ENCODE measurements at places on chromosomes 6 and 20.

- no peak for DNase-seq
Observed at GRCh38 chr6:143205991-143206390, 145.3 kb downstream of the AIG1 start.

- DNase-seq = no peak
Observed at GRCh38 chr6:24990944-24991809, 55.4 kb upstream of the RIPOR2 start.

- DNase-seq = no peak
Observed at GRCh38 chr20:49411221-49411925, 71.1 kb downstream of the KCNB1 start.

GRCh38 chr6:91328241-91328640 lies 741.4 kb upstream of the MAP3K7 start:
- no peak for DNase-seq

- no peak for DNase-seq
Observed at GRCh38 chr20:40494248-40494647, 194.8 kb downstream of the MAFB start.

DNA sequence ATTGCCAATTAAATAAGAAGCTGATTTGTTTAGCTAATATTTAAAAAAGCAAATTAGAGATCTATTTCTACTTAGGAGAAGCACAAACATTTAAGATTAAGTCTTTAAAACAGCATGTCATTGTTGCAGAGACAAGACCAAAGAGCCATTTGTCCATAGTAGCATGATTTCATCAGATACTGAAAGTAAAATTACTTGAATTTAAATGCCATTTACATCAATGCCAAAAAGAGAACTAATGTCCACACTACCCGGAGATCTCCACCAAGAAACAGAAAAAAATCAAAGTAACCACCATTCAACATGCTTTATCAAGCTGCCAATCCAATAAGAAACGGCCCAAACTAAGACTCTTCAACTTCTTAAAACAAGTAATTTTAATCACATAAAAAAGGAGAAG lies 15.7 kb downstream of the AURKA start:
- no peak for DNase-seq

GRCh38 chr6:21885532-21886114 lies 292.1 kb downstream of the SOX4 start:
- DNase-seq = no peak

DNA sequence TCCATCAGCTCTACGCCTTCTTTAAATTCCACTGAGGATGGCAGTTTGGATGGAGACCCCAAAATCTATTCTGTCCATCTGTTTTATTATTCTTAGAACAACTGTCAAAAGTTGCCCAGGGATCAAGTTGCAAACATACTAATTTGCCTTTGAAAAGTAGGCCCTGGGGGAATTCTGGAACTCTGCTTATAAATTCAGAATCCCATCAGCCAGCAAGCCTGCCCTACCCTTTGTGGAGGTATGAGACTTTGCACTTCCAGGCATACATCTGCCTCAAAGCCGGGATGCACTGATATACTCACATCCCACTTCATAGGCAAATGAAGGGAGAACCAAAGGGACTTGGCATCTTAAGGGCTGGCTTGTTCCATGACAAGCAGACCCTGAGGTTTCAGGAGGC lies 93.6 kb downstream of the INSM1 start:
- no peak for DNase-seq

- DNase-seq = no peak
Observed at GRCh38 chr6:7268816-7269555, 44.0 kb downstream of the SSR1 start.

DNA sequence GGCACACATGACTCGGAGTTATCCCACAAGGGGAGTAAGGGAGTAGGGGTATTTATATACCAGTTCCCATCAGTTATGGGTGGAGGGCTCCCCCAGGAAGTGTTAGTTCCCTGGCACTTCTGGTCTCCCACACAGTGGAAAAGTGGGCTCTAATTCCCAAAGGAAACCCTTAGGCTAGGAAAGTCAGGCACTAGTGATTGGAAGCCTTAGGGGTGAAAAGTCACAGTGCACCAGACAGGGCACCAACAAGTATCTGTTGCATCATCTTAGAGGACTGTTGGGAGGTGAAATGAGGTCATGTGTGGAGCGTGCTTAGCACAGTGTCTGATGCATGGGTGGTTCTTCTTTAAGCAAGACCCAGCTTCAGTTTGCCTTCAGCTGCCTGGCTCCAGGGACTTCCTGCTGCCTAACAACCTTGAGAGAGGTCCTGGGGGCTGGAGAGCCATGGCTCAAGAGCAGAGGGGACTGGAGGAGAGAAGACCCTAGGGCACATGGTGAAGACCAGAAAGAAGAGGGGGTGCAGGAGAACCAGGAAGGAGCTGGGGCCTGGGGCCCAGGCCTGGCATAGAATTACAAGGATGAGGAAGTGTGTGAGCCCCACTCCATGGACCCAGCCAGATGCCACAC lies 7.5 kb upstream of the FOXP4 start:
- no peak for DNase-seq

DNA sequence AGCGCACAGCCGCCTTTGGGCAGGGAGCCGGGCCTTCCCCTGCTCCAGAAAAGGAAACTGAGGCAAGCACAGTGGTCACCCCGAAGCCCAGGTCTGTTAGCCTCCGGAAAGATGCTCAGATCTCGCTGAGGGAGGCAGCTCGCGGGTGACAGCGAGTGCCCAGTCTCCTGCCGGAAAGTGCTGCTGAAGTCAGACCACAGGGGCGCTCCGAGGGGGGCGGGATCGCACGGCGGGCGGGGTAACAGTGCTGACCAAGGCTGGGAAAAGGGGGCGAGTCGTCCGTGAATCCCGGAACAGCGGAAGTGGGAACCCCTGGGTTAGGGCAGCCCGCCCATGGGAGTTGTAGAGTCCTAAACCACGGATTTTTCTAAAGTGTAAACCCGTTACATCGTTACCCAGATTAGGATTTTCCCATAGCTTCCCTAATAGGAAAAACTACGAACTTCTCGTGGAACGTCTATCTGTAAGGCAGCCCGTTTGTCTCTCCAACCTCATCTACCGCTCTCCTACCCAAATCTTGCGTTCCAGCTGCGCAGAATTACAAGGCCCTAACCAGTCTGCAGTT lies 504 bp downstream of the VPS16 start:
- peak; percentile 40 for DNase-seq

GRCh38 chr6:79717989-79718388 lies 86.9 kb downstream of the SH3BGRL2 start:
- DNase-seq = no peak

GRCh38 chr6:148517470-148517869 lies 174.8 kb downstream of the SASH1 start:
- no peak for DNase-seq

- DNase-seq = no peak
Observed at GRCh38 chr6:15948930-15949900, 179.7 kb upstream of the MYLIP start.

- no peak for DNase-seq
Observed at GRCh38 chr6:14591998-14592397, 474.4 kb downstream of the CD83 start.

GRCh38 chr6:146864300-146864699 lies 265.5 kb downstream of the ADGB start:
- DNase-seq = no peak

GRCh38 chr6:14383393-14384174 lies 266.0 kb downstream of the CD83 start:
- DNase-seq = no peak

GRCh38 chr6:18410412-18410811 lies 23.3 kb downstream of the RNF144B start:
- DNase-seq = no peak

DNA sequence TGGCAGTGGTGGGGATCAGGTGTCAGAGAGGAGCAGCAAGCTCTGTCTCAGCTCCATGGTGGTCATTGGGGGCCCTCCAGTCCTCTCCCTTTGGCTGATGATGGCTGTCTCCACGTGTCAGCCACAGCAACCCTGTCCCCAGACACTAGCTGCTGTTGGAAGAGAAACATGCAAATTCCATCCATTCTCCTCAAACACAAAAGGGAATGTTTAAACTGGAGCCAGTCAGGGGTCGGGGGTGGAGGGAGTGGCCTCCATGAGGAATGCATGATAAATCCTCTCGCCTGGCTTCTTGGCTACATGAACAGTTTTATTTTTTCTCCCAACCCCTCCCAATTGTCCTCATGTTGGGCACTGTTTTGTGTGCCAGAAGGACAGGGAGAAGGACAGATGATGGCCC lies 86.4 kb downstream of the EDN3 start:
- no peak for DNase-seq

GRCh38 chr6:44257753-44258324 lies 511 bp upstream of the SLC35B2 start:
- no peak for DNase-seq

GRCh38 chr20:63484651-63485403 lies 12.4 kb upstream of the KCNQ2 start:
- no peak for DNase-seq

DNA sequence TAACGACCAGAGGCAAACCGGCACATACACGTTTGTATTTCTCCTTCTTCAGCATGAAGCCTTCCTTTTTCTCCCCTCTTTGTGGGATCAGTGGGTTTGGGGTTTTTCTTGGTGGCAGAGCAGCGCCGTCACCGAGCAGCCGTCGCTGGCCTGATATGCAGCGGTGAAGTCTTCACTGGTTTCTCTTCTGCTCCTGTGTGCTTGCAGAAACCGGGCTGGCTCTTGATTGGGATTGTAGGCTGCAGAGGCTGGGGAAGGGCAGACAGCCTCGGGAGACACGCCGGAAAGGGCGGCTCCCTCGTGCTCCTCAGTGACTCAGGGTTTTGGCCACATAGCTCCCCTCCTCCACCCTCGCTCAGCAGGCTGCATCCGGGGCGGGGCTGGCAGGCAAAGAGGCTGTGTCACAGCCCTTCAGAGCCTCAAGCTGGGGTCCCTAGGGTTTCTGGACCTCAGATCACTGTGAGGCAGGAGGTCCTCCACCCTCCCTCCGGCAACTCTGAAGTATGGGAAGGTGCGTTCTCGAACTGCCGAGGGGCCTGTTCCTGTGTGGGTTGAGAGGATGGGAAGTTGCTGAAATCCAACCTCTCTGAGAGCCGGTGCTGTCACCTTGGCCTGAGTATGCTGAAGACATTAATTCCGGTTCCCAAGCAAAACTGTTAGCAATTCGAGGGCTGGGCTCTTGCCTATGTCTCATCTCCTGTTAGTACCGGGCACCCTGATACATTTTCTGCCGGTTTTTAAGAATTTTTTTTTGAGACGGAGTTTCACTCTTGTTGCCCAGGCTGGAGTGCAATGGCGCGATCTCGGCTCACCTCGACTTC lies 24.2 kb downstream of the NQO2 start:
- peak; percentile 89 for DNase-seq

DNA sequence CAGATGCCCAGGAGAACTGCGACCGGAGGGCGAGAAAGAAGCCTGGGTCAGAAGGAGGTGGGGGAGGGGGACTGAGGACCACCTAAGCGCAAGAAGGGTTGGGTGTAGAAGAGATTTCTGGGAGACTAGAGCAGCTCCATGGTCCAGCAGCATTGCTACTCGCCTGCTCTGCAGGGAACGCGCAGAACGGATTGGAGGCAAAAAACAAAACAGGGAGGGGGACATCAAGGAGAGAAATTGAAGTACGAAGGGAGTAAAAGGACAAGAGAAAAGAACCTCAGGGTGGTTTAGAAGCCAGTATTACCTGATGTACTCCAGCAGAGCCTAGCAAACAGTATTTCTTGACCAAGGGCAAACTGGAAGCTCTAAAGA lies 537 bp upstream of the GABBR1 start:
- no peak for DNase-seq

DNA sequence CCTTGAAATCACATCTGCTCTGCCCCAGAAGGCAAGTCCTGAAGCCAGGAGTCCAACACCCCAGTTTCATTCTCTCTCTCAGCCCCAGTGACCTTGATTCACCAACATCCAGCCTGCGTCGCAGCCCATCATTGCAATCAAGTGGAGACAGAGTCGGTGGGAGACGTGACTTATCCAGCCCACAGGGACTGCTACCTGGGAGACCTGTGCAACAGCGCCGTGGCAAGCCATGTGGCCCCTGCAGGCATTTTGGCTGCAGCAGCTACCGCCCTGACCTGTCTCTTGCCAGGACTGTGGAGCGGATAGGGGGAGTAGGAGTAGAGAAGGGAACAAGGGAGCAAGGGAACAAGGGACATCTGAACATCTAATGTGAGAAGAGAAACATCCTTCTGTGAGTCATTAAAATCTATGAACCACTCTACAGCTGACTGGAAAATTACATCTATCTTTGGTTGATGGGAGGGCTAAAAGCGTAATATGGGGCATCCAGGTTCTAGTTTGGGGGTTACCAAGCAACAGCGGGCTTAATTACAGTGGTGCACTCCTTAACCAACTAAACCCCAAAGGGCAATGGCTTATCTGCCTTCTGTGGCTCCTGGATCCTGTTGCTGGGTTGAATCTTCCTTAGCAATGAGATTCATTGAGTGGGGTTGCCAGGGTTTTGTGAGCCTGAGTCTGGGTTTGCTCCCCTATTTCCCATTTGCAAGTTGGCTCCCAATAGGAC lies 2.5 kb downstream of the LY6G6D start:
- no peak for DNase-seq

DNA sequence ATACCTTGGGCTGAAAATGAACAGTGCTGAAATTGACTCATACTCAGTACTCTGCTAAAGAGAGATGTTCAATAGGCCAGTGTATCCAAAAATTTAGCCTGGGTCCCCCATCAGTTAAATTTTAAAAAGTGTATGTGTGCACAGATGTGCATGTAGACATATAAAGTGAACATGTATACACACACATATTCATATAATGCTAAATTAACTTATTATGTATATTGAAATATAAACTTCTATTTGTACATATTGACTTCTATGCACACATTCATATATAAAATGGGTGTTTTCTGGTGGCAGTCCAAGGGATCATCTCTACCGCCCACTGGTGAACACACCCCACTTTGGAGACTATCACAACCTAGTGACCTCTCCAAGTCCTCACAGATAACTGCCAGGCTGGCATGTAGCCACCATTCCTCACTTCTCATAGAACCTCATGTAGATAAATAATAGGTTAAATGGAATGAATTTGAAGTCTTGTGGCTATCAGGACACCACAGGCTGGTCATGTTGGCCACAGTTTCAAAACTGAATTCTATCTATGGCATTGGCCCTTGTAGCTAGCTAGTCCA lies 8.8 kb downstream of the SLC22A16 start:
- no peak for DNase-seq

- DNase-seq = no peak
Observed at GRCh38 chr20:13353261-13353945, 132.3 kb downstream of the ISM1 start.
